ENCODE measurements at places on chromosomes 1 and 21.

- DNase-seq: no peak
Measured at GRCh38 chr1:177596485-177596884, 373.4 kb downstream of the SEC16B start.

GRCh38 chr1:77386276-77386675 is 104.5 kb downstream of the AK5 start:
- DNase-seq: no peak

- no peak for DNase-seq
Measured at GRCh38 chr1:246306415-246307037, 200.6 kb downstream of the SMYD3 start.

DNA sequence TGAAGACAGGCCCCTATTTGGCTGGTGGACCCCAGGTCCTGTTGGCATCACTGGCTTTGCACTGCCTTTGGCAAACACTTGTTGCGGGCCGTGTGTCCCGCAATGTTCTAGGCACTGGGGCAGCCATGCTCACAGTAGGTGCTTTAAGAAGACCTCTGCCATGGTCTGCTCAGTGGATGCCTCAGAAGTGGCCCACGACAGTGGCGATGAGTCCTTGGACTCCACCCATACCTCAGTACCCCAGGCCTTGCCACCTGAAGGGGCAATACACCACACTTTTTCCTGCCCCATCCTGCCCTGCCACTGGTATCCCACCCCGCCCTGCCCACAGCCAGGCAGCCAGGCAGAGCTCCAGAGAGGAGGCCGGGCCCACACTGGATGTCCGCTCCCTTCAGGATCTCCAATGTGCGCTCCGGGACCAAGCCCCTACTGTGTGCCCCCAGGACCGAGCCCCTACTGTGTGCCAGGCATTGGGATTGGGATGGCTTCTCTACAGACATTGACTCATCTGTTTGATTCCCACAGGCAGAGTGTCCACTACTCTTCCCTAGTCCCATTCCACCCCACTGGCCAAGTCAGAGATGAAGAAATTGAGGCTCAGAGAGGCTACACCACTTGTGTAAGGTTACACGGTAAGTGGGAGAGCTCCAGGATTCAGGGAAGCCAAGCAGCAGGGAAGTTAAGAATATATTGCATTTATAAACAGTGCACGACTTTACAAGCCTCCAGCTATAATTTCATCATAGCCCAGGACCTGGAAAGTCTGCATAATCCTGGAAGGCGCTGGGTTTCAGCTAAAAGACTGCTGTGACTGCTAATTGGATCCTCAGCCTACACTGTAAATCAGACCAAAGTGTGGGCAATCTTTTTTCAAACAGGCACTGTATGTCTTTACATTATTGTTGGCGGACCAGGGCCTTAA is 101.6 kb downstream of the DMRTB1 start:
- no peak for DNase-seq

DNA sequence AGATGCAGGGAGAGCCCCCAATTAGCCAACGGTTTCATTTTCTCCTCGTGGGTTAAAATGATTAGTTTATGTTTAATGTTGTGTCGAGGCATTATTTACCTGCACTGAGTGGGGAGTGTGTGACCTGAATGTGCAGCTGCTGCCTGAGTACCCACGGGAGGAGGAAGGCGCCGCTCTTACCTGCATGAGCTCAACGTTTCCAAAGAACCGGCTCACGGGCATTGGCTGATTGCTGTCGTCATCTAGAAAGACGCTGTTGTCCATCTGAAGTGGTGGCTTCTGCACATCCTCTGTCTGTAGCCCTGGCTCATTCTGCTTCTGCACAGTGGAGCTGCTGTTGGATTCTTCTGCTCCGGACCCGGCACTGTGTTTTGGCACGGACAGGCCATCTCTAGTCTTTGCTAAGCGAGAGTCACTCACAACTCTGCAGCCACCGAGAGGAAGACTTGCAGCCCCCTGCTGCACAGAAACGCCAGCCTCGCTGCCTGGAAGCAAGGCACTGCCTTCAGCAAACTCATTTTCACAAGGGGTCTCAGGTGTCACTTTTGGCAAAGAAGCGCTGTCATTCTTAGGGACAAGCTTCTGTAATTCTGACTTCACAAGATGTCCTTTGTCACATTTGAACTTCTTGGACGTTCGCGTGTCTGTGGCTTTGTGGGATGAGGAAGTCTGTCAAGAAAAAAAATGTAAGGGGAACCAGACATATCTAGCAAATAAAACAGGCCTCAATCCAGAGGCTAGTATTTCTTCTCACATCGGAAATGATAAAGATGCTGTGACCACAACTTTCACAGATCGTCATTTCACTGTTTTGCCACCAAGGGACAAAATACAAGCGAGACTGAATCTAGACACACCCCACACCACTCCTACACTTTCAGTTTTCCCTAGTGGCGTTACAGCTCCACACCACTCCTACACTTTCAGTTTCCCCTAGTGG is 9.4 kb downstream of the C1orf174 start:
- no peak for DNase-seq

GRCh38 chr1:234927971-234928640 is 200.5 kb downstream of the TOMM20 start:
- no peak for DNase-seq

Measured in H1 (cell line).